ENCODE measurements at places on chromosomes 12 and 14.
A peak's percentile ranks its signal among the peaks of the same experiment; 100 is the strongest.

DNA sequence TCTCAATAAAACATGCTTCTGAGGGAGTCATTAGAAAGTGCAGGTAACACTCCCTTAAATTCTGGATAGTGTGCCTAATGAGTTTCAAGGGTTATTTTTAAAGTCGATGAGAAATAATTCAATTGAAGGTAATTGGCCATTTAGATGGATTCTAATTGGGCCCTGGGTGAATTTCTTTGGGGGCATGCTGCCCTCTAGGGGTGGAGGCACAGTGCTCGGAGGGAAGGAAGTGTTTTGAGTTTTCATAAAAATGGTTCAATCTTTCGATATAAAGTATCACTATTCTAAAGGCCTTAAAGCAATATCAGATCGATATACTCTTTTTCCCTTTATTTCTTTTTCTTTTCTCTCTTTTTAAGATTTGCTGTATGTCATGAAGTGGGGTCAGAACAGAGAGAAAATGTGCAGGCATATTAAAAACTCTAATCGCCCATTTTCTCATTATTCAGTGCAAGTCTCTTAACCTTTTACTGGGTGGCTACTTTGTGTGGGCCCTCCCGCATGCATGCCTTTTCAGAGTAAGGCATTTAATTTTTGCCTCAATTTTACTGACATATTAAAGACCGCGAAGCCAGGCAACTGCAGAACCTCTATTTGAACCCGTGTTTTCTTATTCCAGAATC is 25.5 kb downstream of the NKX2-8 start:
- DNase-seq = no peak

- no peak for DNase-seq
Measured at GRCh38 chr14:79552778-79553177, 658.5 kb downstream of the DIO2 start.

DNA sequence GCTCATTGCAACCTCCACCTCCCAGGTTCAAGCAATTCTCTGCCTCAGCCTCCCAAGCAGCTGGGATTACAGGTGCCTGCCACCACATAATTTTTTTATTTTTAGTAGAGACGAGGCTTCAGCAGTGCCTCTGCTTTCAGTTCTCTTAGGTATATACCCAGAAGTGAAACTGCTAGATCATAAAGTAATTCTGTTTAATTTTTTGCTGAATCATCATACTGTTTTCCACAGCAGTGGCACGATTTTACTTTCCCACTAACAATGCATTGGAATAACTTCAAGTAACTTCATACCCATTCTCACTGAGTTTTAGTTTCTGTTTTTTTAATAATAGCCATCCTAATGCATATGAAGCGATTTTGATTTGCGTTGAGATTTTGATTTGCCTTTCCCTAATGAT is 148.0 kb upstream of the G2E3 start:
- DNase-seq = no peak

DNA sequence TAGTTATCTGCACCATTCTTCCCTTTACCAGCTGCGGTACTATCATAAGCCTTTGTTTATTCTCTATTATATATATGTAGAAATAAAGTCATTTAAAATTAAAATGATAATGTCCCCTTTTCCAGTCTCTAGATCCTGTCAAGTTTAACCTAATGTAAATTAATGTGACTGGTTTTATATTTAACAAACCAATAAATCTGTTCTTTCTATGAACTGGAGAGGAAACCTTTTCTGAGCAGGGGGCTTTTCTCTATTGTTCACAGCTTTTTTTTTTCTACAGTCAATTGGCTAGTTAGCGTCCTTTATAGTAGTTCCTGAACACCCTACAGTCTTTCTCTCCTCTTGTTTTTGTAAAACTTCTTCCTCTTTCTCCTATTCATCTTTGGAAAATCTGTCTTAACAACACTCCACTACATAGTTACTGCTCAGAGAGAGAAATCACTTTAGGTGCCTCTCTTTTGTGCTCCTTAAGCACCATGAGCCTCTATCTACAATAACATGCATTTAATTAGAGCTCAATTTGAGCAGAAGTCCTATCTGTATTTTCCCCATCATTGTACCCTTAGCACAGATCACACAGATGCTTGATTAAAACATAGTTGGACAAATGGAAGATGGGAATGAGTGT is 332.6 kb upstream of the SYT1 start:
- no peak for DNase-seq

DNA sequence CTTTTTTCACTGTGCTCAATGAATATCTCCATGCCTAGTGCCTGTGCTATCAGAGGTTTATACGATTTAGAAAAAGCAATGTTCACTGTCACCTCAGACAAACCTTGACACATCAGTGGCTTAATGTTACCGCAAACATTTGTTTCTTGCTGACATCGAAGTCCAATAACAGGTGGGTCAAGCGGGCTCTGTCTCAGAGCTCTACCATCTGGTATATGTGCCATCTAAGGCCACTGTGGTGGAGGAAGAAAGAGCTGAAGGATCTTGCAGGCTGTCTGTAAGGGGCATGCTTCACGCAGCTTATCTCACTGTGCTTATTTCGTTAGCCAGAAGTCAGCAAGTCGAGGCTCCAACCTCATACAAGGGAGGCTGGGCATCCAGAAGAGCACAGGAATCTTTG is 189.5 kb upstream of the NTF3 start:
- no peak for DNase-seq

- DNase-seq = no peak
Measured at GRCh38 chr12:50555471-50555885, 50.7 kb downstream of the DIP2B start.

- DNase-seq = no peak
Measured at GRCh38 chr12:127126260-127126628, 1140.7 kb upstream of the TMEM132C start.

GRCh38 chr12:51381226-51382079 is 9.8 kb downstream of the GALNT6 start:
- DNase-seq = no peak

DNA sequence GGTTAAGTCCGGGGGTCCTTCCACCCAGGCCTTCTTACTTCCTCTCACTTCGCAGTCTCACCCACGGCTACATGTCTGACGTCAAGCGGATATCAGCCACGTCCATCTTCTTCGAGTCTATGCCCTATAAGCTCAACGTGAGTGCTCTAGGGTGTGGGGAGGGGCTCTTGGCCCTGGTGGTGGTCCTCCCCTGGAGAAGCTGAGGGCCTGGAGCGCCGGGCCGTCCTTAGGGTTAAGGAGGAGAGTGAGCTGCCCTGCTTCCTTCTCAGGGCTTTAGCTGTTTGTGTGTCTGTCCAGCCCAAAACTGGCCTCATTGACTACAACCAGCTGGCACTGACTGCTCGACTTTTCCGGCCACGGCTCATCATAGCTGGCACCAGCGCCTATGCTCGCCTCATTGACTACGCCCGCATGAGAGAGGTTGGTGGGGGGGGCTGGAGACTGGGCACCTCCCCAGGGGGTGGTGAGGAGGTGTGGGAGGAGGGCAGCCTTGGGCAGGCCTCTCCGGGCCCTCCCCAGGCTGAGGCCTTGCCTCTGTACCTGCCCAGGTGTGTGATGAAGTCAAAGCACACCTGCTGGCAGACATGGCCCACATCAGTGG is 2.7 kb downstream of the SHMT2 start:
- no peak for DNase-seq

DNA sequence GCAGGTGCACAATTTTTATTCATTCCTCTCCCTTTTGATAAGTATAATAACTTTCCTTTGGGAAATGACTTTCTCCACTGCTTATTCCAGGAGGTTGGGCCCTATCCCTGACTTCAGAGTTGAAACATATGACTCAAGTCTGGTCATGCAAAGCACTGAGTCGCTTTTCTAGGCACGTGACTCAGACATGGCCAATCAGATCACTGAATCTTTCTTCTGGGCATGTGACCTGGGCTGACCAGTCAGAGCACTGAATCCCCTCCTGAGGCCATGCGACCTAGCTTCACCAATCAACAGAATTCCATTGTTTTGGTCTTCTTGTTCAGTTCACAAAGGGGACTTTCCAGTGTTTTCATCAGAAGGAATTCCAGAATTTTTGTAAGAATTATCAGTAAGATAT is 377.1 kb upstream of the KITLG start:
- DNase-seq = no peak

- peak; percentile 45 for DNase-seq
Measured at GRCh38 chr14:24430682-24431568, 1.2 kb downstream of the KHNYN start.

DNA sequence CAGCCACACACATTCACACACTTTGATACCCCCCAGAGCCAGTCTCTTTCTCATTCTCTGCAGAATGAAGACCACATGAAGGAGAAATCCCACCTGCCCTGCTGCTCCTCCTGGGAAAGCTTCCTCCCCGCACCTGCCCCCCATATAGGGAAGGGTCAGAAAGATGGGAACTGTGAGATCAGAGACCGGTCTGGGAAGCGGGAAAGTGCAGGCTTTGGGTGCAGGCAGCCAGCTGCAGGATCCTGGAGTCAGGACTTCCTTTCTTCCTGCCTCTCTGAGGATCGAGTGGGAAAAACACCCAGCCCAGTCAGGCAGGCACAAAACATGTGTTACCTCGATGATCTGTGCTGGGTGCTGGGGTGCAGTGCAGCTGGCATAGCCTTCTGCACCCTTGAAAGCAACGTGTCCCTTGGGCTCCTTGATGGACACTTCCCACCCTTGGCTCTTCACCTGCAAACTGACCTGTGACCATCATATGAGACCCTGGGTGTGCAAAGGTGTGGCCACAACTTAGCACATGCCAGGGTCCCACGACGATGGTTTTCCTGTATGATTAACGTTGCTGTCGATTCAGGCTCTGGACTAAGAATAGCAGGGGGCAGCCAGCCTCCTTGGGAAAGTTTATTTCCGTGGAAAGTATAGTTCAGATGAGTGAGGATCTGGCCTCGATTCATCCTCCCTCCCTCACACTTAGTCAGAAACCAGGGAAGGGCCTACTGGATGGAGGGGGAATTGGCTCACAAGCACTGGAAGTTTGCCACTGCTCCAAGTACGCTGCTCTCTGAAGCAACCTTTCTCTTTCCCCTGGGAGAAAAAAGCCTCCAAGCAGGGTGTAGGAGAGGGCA is 105.4 kb upstream of the MED13L start:
- DNase-seq = no peak

- DNase-seq = no peak
Measured at GRCh38 chr12:82805812-82806497, 119.2 kb downstream of the TMTC2 start.

DNA sequence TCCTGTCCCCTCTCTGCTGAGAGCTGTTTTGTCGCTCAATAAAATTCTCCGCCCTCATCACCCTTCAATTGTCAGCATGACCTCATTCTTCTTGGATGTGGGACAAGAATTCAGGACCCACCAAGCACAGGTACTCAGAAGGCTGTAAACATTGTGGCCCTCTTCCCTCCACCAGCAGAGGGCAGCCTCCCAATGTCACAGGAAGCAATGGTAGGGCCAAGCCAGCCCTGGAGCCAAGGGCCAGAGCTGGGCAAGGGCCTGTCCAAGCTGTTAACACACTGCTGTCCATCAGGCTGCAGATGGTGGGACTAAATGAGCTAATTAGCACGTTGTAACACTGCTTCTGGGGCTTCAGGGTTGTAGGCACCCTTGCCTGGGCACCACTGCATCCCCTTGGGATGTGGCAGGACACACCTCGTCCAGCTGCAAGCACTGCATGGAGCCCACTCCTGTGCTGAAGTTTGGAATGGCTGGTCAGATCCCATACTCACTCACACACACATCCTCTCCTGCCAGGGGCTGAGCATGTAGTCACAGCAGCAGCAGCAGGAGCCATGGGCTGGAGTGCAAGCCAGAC is 62.7 kb upstream of the HECTD1 start:
- no peak for DNase-seq

DNA sequence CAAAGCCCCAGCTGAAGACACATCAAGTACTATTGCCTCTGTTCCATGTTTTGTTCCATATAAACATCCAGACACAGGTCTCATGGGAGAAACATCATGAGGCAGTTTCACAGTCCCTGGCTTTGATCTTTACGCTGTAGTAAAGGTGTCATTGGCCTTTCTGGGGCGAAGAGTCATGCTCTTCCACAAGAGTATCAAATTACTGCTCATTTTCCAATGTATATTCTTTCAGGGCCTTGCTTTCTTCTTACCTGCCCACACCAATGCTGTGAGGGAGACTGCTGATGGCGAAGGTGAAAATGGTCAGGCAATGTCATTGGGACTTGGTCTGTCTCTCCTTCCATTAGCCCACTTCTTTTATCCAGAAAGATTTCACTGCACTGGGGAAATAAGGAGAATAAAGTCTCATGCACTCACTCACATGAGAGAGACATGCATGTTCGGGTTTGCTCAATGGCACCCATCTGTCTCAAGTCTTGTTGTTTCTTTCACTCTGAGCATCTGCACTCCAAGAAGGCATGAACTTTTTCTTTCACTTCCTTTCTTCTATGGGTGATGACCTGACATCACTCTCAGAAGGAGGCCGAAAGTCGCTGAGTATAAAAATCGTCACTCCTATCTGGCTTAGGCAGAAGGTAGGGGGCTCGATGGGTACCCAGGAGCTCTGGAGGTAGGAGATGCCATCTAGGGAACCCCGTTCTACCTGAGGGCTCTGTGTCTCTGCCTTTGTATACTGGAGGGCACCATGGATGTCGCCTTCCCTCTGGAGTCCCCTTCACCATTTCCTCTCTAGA is 1.3 kb upstream of the JDP2 start:
- DNase-seq = no peak

- no peak for DNase-seq
Measured at GRCh38 chr14:46499521-46499920, 152.1 kb downstream of the RPL10L start.

GRCh38 chr12:75658901-75659823 is 147.8 kb upstream of the KRR1 start:
- no peak for DNase-seq

DNA sequence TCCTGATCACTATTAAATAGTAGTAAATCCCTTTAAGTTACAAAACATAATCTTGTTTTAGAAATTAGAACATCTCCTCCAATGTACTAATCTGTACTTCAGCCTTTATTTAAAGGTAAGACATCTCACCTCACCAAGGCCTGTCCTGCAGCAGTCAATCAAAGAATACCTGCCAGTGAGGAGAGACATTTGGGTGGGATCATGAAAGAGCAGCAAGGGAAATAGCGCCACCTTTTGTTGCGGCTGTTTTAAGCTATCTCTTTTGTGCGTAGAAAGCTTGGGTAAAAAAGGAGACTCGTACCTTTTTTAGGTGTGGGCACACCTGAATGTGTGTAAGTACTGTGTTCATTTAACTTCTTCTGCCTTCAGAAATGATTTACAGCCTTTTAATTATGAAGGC is 117.8 kb upstream of the TMTC1 start:
- DNase-seq = no peak

DNA sequence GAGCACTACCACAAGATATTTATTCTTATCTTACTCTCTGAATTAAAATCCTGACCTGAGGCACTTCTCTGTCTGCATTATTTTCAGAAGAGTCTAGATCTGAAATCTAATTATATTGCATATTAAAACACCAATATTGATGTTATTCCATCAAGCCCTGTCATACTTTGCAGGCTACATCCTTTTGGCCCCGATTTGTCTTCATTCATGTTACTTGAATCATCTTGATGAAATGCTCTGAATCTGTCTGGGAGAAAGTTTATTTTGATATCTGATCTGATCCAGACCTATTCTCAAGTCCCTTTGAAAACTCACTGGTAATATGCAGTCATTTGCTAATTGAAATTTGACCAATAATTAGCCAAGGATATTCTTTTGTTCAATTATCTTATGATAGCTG is 79.9 kb downstream of the BBS10 start:
- DNase-seq = no peak
